Activated naive CD4-positive, alpha-beta T cell treated with anti-CD3 and anti-CD28 coated beads for 36 hours (primary cell): ENCODE measurements at places on chromosomes 1 and 21.

GRCh38 chr1:232629250-232630046 is 485 bp downstream of the SIPA1L2 start:
- DNase-seq = peak; percentile 14

DNA sequence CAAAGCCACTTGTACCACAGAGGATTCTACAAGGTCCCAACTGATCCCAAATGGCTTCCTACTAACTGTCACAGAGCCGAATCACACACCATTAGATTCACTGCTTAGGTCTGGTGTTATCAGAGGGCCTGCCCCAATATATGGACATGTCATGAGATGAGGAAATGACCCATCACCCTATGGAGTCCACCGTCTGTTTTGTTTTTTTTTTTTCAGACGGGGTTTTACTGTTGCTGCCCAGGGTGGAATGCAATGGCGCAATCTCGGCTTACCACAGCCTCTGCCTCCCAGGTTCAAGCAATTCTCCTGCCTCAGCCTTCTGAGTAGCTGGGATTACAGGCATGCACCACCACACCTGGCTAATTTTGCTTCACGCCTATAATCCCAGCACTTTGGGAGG is 83.8 kb upstream of the ETS2 start:
- no peak for DNase-seq

DNA sequence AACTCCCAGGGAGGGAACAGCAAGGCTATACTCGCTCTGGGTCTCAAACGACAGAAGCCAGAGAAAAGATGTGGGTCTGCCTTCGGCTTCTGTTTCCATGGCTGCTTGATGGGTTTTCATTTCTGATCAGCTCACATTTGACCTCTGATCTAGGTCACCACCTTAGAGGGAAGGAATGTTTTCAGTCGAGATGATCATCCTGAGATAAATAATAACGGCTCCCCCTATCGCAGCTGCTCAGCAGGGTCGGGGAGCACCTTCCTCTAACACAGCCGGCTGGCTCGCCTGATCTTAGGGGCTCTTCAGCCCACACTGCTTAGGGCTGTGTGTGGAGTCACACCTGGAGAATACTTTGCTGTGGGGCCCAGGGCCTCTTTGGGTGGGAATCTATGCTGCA is 53.1 kb upstream of the ZNF648 start:
- DNase-seq = no peak

GRCh38 chr1:10561497-10561896 is 86.7 kb downstream of the PEX14 start:
- DNase-seq = no peak

GRCh38 chr1:11525151-11525505 is 46.2 kb downstream of the DISP3 start:
- no peak for DNase-seq
